Pulmonary artery endothelial cell (primary cell): ENCODE measurements at places on chromosomes 6 and 20. TPM values are rescaled to one million over a fixed set of nuclear protein-coding genes. Genes with fewer than 3 reads are reported as not detected.

Gene KCNG1
- total RNA-seq: 0.40 and 1.3 TPM in 2 replicates

Gene CCN6
- total RNA-seq: 0.07 TPM in 1 of 2 replicates, not detected in the other

Gene GJA10
- not detected in 2 replicates for total RNA-seq

Gene WFDC2
- total RNA-seq: not detected in 2 replicates

Gene GLP1R
- total RNA-seq: not detected in 2 replicates

Gene RNF182
- 0.20 and 0.25 TPM in 2 replicates for total RNA-seq

Gene SPATA25
- 0.53 and 0.59 TPM in 2 replicates for total RNA-seq

Gene CALHM4
- total RNA-seq: 0.13 and 0.28 TPM in 2 replicates

Gene HLA-DRB1
- not detected in 2 replicates for total RNA-seq

Gene TREM1
- not detected in 2 replicates for total RNA-seq

Gene MRPL14
- total RNA-seq: 60.5 and 70.8 TPM in 2 replicates

Gene PPP1R3G
- total RNA-seq: 0.33 and 0.39 TPM in 2 replicates

Gene EBF4
- 1.8 and 2.0 TPM in 2 replicates for total RNA-seq

Gene PHACTR3
- not detected in 2 replicates for total RNA-seq

Gene BEND3
- 2.0 and 3.5 TPM in 2 replicates for total RNA-seq

Gene CST7
- not detected in 2 replicates for total RNA-seq

Gene PGC
- total RNA-seq: not detected in 2 replicates

Gene GSTA1
- not detected in 2 replicates for total RNA-seq

Gene SRSF6
- total RNA-seq: 53.7 and 55.8 TPM in 2 replicates

Gene CRISP2
- total RNA-seq: not detected in 2 replicates

Gene OR2B3
- not detected in 2 replicates for total RNA-seq

Gene BRD2
- 52.1 and 77.0 TPM in 2 replicates for total RNA-seq

Gene BACH2
- total RNA-seq: 0.26 and 0.39 TPM in 2 replicates

Gene SH3BGRL2
- 24.4 and 26.3 TPM in 2 replicates for total RNA-seq

Gene DNAH8
- 0.04 and 0.07 TPM in 2 replicates for total RNA-seq

Gene NRM
- 2.4 and 2.5 TPM in 2 replicates for total RNA-seq

Gene ARMC2
- total RNA-seq: 0.99 and 1.1 TPM in 2 replicates

Gene PRDM1
- total RNA-seq: 0.04 and 1.5 TPM in 2 replicates

Gene OXT
- total RNA-seq: not detected in 2 replicates

Gene SOX18
- 11.1 and 27.3 TPM in 2 replicates for total RNA-seq

Gene LGSN
- total RNA-seq: not detected in 2 replicates

Gene FBXO5
- total RNA-seq: 13.7 and 21.6 TPM in 2 replicates

Gene UBE2C
- total RNA-seq: 24.6 and 51.4 TPM in 2 replicates

Gene EPPIN
- total RNA-seq: not detected in 2 replicates

Gene GGTLC1
- total RNA-seq: not detected in 2 replicates

Gene TRDN
- not detected in 2 replicates for total RNA-seq

Gene BPIFB4
- total RNA-seq: not detected in 2 replicates

Gene C6orf58
- total RNA-seq: 0.07 TPM in 1 of 2 replicates, not detected in the other

Gene LY6G6D
- total RNA-seq: not detected in 2 replicates

Gene ZNF311
- total RNA-seq: 0.56 and 0.59 TPM in 2 replicates

Gene TNFRSF21
- total RNA-seq: 13.4 and 24.0 TPM in 2 replicates

Gene FLRT3
- total RNA-seq: 0.07 and 0.18 TPM in 2 replicates

Gene PKIB
- 0.13 TPM in 1 of 2 replicates, not detected in the other for total RNA-seq

Gene PRRT1
- total RNA-seq: 0.07 TPM in 1 of 2 replicates, not detected in the other

Gene PREX1
- total RNA-seq: 105 and 115 TPM in 2 replicates

Gene EYS
- total RNA-seq: under 0.01 TPM in 1 of 2 replicates, not detected in the other

Gene KCNK17
- not detected in 2 replicates for total RNA-seq
